ENCODE measurements at places on chromosomes 13 and 19.

DNA sequence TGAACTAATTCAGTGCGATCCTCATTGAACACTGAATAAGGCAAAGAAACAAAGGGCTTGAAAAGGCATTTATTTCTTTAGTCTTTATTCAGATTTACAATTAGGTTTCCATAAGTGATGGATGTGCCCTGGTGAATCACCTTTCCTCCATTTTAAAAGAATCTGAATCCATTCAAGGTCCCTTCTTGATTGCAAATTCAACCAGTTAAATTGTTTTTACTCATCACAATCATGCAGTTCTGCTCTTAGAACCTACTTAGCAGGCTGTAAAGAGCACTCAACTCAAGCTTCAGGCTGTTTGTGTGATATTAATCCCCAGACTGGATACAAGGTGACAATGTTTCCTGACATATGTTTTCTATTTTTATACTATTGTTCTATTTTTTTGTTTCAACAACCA, 321.0 kb downstream of the TBC1D4 start:
- DNase-seq: no peak

GRCh38 chr19:54287456-54287855, 6.5 kb upstream of the LILRB2 start:
- peak; percentile 49 for DNase-seq

DNA sequence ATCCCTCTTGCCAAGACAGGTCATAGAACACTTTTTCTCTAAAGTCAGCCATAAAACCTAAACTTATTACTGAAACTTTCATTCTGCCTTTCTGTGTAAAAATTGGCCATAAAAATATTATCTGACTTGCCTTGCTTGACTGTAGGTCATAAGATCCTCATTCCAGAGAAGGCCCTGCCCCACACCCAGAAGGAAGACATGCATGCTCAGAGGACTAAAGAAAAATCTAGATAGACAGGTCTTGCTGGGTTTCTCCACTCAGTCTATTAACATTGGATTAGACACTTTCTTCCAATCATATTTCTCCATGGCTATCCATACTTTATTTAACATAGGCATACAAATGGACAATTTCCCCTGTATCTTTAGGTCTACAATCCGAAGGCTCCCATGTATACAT, 1066.5 kb downstream of the SLITRK1 start:
- no peak for DNase-seq

DNA sequence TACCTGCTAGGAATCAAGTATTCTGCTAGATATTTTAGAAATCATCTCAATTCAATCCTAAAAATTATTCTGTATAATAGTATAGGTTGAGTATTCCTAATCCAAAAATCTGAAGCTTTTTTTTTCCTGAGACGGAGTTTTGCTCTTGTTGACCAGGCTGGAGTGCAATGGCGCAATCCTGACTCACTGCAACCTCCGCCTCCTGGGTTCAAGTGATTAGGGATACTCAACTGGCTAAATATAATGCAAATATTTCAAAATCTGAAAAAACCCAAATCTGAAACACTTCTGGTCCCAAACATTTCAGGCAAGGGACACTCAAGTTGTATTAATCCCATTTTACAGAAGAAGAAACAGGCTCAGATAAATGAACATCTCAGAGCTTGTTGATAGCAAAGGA, 17.2 kb upstream of the USPL1 start:
- no peak for DNase-seq

GRCh38 chr19:19535311-19536191, 2.5 kb upstream of the CILP2 start:
- DNase-seq: no peak

DNA sequence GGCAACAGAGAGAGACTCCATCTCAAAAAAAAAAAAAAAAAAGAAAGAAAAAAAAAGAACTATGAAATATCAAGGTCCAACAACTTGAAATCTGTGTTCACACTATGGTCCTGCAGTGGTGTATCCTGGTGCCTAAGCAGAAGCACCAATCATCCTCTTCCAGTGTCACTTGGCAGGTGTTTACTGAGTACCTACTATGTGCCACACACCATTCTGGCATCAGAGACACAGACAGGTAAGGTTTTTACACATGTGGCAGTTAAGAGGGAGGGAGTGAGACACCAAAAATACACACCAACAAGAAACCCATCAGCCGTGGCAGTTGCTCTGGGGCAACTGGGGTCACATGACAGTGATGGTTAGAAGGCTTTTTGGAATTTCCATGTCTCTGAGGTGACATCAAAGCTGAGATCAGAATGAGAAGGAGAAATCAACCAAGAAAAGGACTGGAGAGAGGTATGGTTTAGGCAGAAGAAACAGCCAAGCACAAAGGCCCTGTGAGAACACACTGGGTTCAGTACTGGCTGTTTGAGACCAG, 17.6 kb downstream of the PBX4 start:
- no peak for DNase-seq

DNA sequence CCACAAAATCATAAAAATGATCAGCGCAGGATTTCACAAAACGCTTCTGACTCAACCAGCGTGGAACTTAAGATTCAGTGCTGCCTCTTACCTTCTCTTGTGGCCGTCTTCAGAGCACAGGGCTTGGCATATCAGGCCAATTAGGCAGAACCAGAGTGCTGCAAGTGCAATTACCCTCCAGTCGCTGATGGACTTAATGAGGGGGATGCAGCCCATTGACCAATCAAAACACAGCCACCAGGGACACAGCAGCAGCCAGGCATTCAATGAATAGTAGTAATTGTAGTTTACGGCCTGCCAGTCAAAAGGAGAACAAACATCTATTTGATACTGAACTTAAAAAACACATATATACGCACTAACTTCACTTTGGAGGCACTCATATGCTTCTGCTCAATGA, 38.2 kb downstream of the TMTC4 start:
- no peak for DNase-seq

DNA sequence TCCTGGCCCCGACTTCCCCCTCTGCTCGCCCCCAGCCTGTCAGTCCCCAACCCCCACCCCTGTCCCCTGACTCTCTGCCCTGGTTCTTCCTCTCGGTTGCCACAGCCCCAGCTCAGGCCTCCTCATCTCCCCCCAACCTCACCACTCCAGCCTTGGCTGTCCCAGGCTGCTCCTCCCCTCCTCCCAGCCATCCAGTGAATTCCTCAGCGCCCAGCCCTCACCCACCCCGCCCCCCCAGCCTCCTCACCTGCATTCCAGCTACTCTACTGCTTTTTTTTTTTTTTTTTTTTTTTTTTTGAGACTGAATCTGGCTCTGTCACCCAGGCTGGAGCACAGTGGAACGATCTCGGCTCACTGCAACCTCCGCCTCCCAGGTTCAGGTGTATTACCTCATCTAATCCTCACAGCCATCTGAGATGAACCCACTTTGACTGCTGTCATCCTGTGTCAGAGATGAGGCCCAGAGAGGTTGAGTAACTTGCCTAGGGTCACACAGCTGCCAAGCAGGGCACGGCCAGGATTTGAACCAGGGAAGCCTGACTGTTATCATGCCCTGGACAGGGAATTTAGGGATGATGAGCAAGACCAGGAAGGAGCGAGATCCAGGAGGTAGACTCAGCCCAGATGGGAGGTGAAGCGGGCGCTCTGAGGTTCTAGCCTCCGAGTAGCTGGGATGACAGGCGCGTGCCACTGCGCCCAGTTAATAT, 2.6 kb downstream of the SULT2B1 start:
- no peak for DNase-seq

DNA sequence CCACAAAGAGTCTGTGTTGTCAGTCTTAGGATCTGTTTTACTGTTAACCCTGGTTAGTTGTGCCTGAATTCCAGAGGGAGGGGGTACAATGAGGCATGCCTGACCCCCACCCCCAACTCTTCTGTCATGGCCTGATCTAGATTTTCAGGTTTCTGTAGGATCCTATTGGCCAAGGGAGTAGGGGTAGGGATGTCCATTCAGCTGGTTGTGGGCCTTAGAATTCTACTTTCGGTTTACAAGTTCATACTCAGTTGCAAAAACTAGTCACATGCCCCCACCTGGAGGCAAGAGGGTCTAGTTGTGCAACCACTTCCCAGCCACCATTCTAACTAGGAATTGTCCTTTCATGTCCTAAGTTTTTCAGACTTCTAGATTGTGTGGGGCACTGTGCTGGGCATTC, 94.3 kb upstream of the MBNL2 start:
- DNase-seq: no peak
